ENCODE measurements at places on chromosomes 5 and 9. TPM values are rescaled to one million over a fixed set of nuclear protein-coding genes. Genes with fewer than 3 reads are reported as not detected.

Gene IL33
- total RNA-seq: not detected

Gene ARHGEF37
- total RNA-seq: 2.3 TPM

Gene NTRK2
- 20.1 TPM for total RNA-seq

Gene UBTD2
- total RNA-seq: 73.3 TPM

Gene PCA3
- not detected for total RNA-seq

Gene THOC3
- 89.0 TPM for total RNA-seq

Gene CDH10
- 4.8 TPM for total RNA-seq

Gene PDGFRB
- 15.3 TPM for total RNA-seq

Gene RNF183
- total RNA-seq: not detected

Gene ARHGEF39
- 27.2 TPM for total RNA-seq

Gene CERCAM
- total RNA-seq: 49.7 TPM

Gene SPATA31C1
- 1.4 TPM for total RNA-seq

Gene FGF18
- total RNA-seq: 2.4 TPM

Gene LVRN
- total RNA-seq: 0.56 TPM

Data from neural crest cell (in vitro differentiated cells).